EH (cell line): ENCODE measurements at places on chromosomes 3 and 15.
A peak's percentile ranks its signal among the peaks of the same experiment; 100 is the strongest.

GRCh38 chr15:66753687-66754377 lies 51.8 kb downstream of the SMAD6 start:
- no peak for DNase-seq

GRCh38 chr3:156378871-156379270 lies 176.0 kb downstream of the SSR3 start:
- no peak for DNase-seq

GRCh38 chr3:8532251-8532871 lies 30.7 kb downstream of the LMCD1 start:
- peak; percentile 90 for DNase-seq

- DNase-seq, result no peak
Observed at GRCh38 chr15:39729500-39729899, 53.1 kb downstream of the FSIP1 start.

DNA sequence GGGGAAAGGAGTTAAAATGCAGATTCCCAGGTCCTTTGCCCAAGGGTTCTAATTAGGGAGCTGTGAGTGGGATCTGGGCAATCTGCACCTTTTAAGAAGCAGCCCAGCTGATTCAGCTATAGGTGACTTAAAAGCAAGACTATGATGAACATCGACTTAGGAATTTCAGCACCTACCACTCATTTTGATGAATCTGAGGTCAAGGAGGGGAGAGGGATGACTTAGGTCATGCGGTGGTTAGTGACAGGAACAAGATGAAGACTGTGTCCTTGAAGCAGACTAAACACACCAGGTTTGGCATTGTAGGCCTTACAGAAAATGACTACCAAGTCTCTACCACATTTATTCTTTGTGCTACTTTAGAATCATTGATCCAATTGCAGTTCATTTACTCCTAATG lies 196.3 kb downstream of the DTWD1 start:
- no peak for DNase-seq

DNA sequence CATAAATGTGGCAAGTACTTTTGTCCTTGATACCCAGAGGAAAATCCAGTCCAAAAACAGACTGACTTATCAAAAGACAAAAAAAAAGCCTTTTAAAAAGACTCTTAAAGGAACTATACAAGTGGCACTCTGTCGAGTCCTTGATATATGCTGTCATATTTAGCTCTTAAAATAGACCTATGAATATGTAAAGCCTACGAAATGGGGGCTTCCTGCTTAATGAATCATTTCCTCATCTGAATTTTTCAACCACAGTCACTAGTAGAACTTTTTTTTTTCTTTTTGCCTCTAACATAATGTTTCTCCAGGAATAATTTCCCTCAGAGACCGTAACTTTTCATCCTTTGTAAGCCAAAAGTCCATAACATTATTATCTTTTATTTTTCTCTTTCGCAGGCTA lies 95.8 kb downstream of the P3H2 start:
- DNase-seq, result peak; percentile 80

DNA sequence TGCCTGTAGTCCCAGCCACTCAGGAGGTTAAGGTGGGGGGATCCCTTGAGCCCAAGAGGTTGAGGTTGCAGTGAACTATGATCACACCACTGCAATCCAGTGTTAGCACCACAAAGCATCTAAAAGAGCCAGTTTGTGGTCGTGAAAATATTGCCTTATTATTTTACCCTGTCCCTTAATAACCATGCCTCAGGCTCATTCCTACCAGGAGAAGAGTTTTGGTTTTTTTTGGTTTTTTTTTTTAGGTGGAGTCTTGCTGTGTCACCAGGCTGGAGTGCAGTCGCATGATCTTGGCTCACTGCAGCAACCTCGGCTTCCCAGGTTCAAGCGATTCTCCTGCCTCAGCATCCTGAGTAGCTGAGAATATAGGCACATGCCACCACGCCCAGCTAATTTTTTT lies 17.9 kb upstream of the AVEN start:
- DNase-seq, result peak; percentile 82

DNA sequence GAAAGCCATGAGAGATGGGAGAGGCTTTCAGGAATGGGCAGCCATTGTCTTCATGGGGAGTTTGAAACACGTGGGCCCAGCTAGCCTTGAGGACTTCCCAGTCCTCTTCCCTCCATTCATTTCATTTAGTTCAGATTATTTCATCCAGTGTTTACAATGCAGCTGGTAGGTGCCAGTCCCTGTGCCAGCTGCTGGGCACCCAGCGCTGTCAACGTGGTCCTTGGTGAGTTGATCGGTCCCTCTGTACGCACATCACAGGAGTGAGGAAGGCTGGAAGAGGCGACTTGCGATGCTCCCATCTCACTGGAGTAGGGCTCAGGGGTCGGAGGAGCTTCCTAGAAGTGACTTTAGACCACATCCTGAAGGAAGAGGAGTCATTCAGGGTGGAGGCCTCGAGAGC lies 206.4 kb upstream of the BHLHE40 start:
- no peak for DNase-seq

DNA sequence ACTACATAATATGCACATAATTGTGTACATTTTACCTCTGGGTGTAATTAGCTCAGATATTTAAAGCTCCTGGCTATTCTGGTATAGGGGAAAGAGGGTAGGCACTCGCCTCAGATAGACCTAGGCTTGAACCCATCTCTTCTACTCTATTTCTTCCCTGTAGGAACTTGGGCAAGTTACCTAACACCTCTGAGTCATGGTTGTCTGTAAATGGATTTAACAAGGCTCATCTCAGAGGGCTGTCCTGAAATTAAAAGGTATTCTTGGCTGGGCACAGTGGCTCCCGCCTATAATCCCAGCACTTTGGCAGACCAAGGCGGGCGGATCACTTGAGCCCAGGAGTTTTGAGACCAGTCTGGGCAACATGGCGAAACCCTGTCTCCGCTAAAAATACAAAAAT lies 30.7 kb downstream of the NANOGP8 start:
- DNase-seq, result no peak

- DNase-seq, result peak; percentile 85
Observed at GRCh38 chr3:38404286-38404685, 49.4 kb upstream of the ACVR2B start.

DNA sequence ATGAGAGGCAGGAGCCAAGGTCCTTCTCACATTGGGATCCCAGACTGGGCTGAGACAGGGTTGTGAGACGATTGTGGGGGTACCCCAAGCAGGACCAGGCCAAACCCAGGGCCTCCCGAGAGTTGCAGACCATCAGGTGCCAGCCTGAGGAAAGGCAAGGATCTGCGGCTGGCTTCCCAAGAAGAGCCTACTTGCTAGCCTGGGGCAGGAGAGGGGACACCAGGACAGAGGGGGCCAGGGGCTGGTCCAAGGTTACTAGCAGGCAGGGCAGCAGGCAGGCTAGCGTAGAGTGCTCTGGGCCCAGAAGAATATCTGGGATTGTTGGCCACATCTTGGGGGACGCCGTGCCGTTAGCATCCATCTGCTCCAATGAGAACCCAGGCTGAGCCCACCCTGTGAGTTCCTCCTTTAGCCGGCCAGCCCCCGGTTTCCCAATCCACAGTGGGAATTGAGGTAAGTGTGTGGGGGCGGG lies 546 bp downstream of the CISH start:
- DNase-seq, result no peak

GRCh38 chr15:89649716-89650115 lies 5.6 kb downstream of the KIF7 start:
- no peak for DNase-seq

- DNase-seq, result peak; percentile 82
Observed at GRCh38 chr3:102129760-102130608, 280.7 kb downstream of the NFKBIZ start.

DNA sequence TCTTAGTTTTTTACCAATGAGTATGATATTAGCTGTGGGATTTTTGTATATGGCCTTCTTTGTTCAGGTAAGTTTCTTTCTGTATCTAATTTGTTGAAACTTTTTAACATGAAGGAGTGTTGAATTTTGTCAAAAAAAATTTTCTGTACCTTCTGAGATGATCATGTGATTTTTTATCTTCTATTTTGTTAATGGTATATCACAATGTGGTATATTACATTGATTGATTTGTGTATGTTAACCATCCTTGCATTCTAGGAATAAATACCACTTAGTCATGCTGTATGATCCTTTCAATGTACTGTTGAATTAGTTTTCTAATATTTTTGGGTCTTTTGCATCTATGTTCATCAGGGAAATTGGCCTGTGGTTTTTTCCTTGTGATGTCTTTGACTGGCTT lies 92.5 kb upstream of the MNS1 start:
- no peak for DNase-seq

- no peak for DNase-seq
Observed at GRCh38 chr3:10000686-10001085, 14.0 kb upstream of the EMC3 start.

GRCh38 chr3:48194446-48195071 lies 6.3 kb upstream of the CDC25A start:
- DNase-seq, result peak; percentile 67

GRCh38 chr15:93080451-93080850 lies 8.6 kb downstream of the RGMA start:
- no peak for DNase-seq

DNA sequence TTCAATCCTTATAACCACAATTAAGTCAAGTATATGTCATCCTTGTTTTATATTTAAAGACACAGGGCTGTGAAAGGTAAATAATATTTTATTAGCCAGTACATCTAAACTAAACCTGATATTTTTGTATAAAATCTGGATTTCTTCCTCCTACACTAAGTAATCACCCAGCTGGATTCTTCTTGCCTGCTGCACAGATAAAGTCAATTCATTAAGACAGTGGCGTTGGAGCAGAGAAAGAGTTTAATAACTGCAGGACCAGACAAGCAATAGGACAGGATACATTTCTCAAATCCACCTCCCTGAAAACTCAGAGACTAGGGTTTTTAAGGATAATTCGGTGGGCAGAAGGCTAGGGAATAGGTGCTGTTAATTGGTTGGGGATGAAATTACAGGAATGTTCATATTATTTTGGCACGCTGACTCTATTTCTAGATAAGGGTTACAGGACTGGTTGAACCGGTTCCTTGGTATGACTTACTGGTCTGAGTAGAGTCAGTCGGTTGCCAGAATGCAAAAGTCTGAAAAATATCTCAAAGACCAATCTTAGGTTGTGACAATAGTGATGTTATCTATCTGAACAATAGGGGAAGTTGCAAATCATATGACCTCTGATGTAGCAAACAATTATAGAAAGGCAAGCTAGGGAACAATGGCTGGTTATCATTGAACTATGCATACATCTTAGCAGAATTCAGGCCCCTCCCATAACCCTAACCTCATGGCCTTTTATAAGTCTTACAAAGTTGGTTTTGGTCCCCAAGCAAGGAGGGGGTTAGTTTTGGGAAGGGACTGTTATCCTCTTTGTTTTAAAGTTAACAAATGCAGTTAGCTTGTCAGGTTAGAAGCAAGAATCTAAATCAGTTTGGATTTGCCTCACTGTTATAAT lies 244.8 kb downstream of the ALCAM start:
- no peak for DNase-seq

- no peak for DNase-seq
Observed at GRCh38 chr3:59786374-59786773, 736.5 kb upstream of the CFAP20DC start.

- DNase-seq, result no peak
Observed at GRCh38 chr15:37733628-37734027, 200.8 kb upstream of the TMCO5A start.

DNA sequence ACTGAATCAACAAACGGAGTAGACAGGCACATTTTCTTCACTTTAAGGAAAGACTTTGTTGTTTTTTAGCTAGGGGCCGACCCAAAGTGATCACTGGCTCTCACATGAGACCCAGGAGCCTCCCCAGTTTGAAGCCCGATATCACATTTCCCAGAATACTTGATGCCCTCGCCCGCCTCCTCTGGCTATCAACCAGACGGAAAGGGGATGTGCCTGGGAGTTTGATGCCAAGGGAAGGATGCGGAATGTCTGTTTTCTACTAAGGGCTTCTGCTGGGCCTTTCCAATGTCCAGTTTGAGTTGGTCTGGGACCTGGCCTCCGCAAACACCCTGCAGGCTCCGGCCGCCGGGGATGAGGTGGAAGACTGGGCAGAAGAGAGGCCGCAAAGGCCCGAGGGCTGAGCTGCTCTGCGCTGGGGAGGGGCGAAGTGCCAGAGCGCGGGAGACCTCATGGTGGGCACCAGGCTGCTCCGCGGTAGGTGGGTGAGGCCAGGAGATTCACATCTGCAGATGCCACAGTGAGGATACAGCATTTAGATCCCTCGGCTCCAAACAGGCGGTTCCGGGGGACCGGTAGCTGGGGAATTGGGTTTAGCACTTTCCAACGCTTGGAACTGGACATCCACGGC lies 491 bp upstream of the ZNF774 start:
- no peak for DNase-seq

GRCh38 chr3:139204728-139205127 lies 139.1 kb upstream of the MRPS22 start:
- DNase-seq, result peak; percentile 26

DNA sequence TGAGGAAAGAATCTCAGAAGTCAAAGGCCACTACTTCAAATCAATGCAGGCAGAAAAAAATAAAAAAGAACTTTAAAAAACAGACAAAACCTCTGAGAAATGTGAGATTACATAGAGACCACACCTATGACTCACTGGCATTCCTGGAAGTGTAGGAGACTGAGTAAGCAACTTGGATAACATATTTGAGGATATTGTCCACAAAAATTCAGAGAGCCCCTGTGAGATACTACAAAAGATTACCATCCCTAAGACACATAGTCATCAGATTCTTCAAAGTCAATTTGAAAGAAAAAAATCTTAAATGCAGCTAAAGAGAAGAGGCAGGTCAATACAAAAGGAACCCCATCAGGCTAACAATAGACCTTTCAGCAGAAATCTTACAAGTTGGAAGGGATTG lies 887.3 kb downstream of the NTRK3 start:
- peak; percentile 97 for DNase-seq

DNA sequence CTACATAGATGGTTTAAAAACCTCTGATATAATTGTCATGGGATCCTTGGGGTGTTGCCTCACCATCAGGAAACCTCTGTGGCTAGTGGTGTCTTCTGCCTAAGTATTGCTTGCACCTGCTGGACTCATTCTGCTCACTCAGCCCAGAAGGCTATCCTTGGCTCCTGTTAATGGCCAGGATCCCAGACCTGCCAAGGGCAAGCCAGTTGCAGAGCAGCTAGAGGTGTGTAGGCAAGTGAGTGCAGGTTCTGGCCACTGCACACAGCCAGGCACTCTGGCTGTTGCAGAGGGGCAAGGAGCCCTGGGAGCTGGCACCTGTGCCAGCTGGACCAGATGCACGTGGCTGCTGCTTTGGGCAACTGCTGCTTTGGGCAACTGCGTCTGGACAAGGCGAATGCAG lies 1125.8 kb downstream of the SI start:
- DNase-seq, result no peak

GRCh38 chr3:104805508-104805907 lies 561.2 kb upstream of the ALCAM start:
- DNase-seq, result no peak

GRCh38 chr15:40334941-40335795 lies 5.6 kb downstream of the CCDC9B start:
- DNase-seq, result no peak

DNA sequence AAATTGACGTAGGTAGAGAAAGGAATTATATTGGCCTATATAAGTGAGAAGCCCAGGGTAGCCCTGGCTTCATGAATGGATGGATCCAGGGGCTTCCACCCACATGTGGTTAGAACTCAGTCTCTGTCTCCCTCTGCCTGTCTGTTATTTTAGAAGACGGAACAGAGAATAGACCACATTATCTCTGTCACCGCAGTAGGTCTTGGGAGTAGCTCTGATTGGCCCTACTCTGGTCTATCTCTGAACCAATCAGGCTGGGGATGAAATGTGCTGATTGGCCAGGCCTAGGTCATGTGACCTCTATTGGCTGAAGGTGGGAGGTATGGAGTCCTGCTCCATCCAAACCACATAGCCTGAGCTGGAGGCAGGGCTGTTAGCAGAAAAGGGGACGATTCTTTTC lies 143.0 kb upstream of the PRR23C start:
- no peak for DNase-seq
